NCI-H2107 (cell line): ENCODE measurements at places on chromosomes 2 and 18.

- DNase-seq: no peak
These were observed 78.4 kb downstream of the INHBB start for GRCh38 chr2:120424274-120424796.

DNA sequence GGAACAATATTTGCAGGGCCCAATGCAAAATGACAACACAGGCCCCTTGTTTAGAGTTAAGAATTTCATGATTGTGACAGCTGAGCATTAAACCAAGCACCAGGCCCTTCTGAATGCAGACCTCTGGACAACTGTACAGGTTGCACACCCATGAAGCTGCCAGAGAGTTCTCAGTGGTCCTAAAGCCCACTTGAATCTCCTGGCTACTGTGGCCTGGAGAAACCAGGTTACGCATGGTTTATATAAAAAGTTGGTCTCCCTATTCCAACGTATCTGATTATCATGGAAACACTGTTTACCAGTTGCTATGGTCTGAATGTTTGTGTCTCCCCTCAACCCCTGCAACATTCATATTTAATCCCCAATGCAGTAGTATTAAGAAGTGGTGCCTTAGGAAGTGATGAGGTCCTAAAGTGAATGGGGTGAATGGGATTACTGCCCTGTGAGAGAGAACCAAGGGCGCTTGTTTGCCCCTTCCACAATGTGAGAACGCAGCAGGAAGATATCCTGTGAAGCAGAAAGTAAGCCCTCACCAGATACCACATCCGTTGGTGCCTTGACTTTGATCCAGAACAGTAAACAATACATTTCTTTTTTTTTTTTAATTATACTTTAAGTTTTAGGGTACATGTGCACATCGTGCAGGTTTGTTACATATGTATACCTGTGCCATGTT, 48.0 kb upstream of the ANXA4 start:
- DNase-seq: no peak

DNA sequence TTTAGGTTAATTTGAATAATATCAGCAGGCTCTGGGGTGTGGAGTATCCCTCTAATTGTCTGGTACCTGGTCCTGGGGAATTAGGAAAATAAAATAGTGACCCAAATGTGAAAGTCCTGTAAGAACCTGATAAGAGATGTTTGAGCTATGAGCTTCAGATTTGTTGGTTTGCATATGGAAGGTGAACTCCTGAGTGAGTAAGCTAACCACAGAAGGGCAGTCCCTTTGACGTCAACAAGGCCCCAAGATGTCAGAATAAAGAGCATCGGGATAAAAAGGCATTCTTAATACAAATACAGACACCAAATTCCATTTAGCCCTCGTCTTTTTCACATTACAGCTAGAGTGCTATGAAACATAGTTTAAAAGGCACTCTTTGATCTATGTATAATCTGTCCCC, 1366.3 kb upstream of the TMEFF2 start:
- DNase-seq: no peak

DNA sequence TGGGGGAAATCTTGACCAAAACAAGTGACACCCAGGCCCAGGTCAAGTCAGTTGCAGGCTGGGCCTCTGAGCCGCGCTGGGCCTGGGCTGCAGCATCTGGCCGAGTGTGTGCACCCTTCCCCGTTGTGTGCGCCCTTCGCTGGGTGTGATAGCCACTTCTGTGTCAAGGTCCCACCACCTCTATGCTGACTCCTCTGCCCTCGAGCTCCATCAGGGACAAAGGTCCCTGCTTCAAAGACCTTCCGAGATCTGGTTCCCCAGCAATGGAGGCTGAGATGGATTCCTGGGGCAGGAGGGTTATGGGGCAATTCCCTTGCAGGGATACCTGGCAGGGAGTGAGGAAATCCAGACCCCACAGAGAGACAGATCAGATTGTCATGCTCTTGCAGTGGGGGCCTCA, 93.6 kb downstream of the PIEZO2 start:
- DNase-seq: no peak

GRCh38 chr2:144085016-144085415, 434.9 kb downstream of the ZEB2 start:
- no peak for DNase-seq

- DNase-seq: no peak
These were observed 136.5 kb upstream of the HAAO start for GRCh38 chr2:42928692-42929545.
